ENCODE measurements at places on chromosomes 6 and 20.

DNA sequence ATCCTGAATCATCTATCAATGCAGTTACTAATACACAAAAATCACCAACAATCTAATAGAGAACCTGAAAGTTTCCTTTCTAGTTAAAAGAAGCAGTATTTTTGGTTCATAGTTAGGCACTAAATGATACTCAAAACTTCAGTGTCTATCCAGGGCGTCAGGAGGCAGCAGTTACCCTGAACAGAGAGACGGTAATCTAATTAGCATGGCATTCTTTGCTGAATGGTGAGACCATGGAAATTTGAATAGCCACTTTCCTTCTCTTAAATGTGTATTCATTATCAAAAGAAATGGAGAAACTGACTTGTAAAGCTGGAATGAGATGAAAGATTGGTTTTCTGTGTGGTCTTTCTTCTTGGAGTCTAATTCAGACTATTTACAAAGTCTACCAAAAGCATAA is 146.6 kb upstream of the BMP5 start:
- DNase-seq = no peak

DNA sequence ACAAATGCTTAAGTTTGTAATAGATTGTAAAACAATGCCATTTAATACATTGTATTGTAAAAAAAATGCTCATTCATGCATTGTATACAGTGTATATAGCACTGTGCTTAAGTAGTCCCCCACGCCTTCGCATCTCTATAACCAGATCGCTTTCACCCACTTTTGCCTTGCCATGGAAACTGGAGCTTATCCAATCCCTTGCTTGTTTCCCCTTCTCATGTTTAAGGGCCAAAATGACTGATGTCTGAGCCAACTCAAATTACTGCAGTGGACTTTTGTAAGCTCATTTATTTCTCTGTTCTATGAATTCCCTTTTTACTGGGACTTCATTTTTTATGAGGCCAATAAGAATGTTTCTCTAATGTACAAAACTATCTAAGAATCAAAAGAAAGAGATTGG is 730.9 kb upstream of the GJE1 start:
- DNase-seq = no peak

DNA sequence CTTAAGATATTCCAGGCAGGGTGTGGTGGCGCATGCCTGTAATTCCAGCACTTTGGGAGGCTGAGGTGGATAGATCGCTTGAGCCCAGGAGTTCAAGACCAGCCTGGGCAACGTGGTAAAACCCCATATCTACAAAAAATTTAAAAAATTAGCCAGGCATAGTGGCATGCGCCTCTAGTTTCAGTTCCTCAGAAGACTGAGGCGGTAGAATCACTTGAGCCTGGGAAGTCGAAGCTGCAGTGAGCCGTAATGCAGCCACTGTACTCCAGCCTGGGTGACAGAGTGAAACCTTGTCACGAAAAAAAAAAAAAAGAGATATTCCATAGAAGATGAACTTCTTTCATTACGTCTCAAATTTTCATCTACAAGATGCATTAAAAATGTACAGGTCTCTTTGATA is 46.7 kb upstream of the ISM1 start:
- DNase-seq = no peak

DNA sequence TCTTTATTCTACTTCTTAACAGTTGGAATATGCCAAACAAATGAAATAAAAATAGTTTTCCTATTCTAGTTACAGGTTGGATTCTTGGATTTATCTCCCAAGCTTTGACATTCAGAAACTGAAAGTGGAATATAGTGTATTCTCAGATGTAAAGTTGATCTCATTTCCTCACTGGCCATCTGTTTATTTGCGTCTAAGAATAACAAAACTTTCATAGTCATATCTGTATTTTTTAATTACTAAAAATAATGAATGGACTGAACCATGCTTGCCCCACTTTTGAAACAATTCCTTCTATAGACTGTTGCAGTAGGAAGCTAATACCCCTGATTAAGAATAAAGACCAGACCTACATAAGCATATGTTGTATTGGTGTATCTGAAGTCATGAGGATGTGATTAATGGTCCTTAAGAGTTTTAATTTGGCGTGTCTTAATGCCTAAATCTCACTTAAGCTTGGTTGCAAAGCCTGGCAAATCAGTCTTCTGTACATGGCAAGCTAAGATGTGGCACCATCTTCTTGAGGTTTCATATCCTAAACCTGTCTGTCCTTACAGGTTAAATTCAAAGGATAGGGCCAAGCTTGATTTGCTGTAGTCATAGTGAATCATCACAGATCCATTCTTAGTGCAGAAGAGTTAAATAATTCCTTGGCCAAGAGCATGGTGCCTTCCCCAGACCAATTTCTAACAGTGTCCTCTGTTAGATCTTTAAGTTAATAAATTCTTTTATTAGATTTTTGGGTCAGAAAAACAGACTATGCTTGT is 58.9 kb downstream of the FOXO3 start:
- DNase-seq = no peak

DNA sequence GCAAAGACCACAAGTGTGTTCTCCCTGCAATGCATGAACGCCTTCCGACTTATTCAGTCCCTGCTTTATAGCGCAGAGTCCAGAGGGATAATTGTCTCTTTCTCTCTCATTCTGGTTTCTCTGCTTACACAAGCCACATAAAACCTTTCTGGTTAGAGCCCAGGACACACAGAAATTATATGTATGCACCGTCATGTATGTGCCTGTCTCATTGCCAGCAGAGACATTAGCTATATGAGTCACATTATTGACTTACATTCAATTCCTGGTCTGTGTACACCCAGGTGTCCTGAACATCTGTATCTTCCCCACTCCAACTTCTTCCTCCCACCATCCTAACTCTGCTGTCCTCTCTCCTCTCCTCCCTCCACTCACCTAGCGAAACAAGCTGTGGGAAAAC is 44.0 kb downstream of the LRFN2 start:
- DNase-seq = no peak

GRCh38 chr6:53327017-53327395 is 21.7 kb downstream of the ELOVL5 start:
- no peak for DNase-seq

GRCh38 chr20:3565851-3566250 is 95.0 kb downstream of the ATRN start:
- no peak for DNase-seq

GRCh38 chr6:105964979-105965760 is 121.0 kb upstream of the PRDM1 start:
- DNase-seq = no peak

GRCh38 chr6:109485266-109485935 is 2.4 kb upstream of the ZBTB24 start:
- no peak for DNase-seq

DNA sequence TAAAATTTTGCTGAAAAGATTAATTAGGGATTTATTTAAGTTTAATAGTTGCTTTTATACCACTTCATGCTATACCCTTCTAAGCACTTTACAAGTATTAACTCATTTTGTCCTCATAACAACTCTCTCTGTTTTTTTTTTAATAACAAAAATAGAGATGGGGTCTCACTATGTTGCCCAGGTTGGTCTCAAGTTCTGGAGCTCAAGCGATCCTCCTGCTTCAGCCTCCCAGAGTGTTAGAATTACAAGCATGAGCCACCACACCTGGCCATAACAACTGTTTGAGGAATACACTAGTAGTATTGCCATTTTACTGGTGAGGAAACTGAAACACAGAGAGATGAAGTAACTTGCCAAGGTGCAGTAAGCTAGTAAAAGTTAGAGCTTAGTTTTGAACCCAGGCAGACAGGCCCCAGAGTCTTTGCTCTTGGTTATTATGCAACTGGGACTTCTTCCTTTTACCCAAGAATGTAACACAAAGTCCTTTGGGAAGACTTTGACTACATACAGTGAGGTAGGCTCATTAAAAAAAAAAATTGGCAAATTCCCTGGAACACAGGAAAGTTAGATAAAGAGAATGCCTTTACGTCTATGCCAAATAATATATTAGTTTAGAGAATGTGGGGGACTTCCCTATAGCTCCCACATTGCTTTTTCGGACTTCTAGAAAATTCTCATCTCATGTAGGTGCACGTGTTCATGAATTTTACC is 11.4 kb downstream of the ANKS1A start:
- no peak for DNase-seq

DNA sequence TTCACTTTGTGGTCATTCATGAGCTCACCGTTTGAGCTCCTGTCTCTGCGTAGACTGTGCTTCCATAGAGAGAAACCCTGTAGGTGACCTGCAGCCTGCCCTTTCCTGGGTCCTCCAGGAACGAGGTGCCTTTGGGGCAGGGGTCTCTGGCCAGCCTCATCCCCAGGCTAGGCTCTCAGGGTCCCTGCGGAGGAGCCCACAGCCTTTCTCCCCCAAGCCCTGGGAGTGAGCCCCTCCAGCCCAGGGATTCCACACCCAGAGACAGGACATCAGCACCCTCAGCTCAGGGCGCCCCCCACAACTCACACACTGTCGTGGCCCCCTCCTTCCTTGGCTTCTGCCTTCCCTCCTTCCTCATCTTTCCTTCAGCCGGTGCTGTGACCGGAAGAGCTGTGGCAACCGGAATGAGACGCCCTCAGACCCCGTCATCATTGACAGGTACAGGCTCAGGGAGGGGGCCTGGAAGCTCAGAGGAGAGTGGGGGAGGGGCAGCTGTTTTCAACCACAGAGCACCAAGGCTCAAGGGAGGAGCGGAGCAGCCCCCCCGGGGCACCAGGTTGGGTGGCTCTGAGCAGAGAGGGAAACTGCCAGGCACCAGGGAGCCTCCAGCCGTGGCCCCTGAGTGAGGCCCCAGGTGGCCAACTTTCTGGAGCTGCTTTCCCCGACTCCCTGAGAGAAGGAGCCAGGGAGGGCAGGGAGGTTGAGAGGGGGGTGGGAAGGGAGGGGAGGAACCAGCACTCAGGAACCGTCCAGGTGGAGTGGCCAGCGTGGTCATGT is 16.8 kb downstream of the EBF4 start:
- no peak for DNase-seq

DNA sequence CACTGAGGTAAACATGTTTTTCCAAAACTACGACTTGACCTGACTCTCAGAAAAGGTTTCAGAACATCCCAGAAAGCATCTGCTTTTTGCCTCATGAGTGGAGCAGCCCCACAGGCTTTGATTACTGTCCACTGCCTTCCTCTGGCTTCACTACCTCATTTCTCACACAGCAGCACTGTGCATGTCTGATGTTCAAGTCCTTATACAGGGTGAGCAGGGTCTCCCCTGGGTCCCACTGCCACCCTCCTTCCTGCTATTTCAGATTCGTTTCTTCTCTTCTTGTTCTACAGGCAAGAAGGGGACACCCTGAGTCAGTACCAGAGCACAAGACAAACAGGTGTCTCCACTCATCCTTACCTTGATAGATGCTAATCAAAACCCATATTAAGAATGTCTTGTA is 64.7 kb upstream of the NFATC2 start:
- DNase-seq = no peak

DNA sequence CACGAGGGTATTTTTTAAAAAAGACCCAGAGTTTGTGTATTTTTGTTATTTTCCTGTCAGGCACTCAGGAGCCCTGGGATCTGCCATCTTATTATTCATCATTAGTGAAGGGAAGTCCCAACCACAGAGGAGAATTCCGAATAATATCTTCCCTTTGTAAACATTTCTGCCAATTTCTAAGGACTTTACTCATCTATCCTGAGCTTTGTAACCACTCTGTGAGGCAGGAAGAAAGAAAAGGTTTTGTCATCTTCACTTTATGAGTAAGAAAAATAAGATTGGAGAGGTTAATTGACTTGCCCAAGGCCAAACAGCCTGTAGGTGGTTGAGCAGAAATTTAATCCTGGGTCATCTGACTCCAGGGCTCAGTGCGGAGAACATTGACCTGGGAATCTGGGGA is 23.0 kb upstream of the IYD start:
- DNase-seq = no peak

DNA sequence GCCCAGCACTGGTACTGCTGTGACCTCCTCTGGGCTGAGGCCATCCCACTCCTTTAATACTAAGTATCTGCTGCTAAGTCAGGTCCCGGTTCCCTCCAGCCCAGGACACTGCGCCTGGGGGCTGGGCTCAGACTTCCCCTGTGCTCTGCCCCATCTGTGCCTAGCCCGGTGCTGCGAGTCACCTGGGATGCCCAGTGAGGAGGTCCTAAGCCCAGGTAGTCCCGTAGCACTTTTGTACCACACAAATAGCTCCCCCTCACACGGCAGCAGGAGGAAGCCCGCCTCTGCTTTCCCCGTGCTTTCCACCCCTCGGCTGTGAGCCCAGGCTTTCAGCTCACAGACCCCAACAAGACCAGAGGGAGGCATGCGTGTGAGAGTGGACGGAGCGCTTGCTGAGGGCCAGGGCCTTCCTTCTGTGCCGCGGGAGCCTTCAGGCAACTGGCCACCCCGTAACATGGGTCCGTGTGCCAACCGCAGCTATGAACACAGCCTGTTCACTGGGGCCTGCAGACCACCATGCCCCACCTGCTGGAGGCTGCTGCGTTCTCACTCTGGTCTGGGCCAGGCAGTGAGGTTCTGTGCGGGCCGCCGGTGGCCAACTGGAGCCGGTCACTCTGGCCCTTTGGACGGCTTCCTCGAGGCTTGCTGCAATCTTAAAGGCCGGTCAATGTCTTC is 79.9 kb upstream of the MPC1 start:
- DNase-seq = no peak

GRCh38 chr20:39504710-39505094 is 542.6 kb downstream of the DHX35 start:
- no peak for DNase-seq

- no peak for DNase-seq
These were observed 73.0 kb upstream of the OPRM1 start for GRCh38 chr6:153966001-153966400.

GRCh38 chr20:41335591-41335990 is 5.0 kb upstream of the LPIN3 start:
- no peak for DNase-seq

DNA sequence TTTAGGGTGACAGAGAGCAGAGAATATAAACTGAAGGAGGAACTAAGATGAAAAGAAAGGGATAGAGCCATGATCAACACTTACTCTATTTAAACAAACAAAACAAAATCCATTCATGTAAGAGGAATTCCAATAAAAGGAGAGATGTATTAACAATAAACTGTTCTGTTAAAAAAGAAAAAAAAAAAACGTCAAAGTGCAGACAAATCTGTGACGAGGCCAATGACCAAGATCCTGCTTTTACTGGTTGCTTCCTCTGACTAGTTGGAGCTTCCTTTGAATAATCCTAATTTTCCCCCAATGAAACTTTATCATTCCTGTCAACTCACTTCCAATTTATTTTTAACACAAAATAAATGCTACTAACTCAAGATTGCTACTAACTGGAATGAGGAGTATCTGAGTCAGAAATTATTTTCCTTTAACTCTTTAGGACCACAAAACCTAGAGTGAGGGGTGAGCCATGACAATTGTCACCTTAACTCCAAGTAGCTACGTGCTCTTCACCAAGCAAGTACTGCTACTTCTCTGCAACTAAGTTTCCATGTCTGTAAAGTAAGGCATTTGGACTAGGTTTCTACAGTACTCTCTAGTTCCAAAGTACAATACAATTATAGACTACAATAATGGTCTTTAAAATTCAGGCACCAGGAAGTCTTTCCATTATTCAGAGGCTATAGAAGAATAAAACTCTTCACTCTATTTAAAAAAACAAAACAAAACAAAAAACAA is 152.0 kb downstream of the PTPRK start:
- no peak for DNase-seq

DNA sequence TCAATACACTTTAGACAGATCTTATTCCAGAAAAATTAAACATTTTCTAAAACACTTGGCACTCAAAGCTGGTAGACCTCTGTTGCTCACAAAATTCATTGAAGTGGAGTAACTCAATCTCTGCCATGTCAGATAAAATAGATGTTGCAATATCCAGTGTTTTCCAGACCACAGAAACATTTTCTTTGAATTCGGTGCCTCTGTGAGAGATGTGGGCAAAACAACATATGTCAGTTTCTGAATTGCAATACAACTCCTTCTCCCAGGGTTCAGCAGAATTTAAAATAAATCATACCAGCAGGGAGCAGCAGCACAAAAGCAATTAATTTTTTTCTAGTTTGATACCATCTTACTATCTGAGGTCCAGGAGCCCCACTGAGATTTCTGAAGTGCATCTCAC is 11.3 kb upstream of the PKHD1 start:
- no peak for DNase-seq
